Nephron progenitor cell (in vitro differentiated cells): ENCODE measurements at places on chromosomes 7 and 10.

DNA sequence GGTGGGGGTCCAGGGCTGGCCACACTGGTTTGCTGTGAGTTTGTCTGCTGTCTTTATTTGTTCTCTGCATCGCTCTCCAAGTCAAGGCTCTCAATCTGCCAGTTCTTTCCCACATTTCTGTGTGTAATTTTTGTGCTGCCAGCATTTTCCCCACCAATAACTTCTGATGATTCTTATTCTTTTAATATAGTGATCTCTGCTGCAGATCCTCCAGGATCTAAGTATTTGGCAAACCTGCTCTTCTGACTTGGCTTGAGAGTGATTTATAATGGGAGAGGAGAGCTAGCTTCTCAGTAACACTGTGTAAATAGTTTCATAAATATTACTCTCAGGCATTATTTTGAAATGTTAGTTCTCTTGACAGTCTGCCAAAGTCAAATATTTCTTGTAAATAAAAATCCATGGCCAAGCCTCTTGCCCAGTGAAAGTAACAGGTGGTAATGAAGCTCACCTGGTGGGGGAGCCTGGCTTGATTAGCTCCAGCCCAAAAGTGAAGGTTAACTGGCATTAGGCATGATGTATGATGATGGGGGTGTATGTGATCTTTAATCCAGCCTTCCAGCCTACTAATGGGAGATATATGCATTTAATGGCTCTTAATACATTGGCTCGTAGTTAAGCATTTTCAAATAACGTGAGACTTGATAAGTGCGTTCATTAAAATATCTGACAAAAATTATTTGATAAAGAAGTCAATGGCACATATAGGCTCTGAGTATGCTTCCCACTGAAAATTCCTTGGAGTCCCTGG lies 1055.9 kb downstream of the KCNMA1 start:
- DNase-seq, result no peak

DNA sequence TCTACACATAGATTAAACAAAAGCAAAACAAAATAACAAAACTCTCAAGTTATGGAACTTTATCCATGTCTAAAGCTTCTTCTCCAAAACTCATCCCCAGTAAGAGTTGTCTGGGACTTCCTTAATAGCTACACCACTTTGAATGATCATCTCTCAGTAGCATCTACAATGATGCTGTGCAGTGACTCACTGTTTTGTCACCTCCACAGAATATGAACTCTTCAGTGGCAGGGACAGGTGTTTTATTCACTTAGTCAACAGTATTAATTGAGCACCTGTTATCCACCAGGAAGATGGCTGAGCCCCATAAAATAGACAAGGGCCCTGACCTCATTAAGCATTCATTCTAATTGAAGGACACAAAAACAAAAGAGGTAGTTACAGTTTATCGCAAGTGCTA lies 350.7 kb downstream of the ELMO1 start:
- DNase-seq, result no peak

DNA sequence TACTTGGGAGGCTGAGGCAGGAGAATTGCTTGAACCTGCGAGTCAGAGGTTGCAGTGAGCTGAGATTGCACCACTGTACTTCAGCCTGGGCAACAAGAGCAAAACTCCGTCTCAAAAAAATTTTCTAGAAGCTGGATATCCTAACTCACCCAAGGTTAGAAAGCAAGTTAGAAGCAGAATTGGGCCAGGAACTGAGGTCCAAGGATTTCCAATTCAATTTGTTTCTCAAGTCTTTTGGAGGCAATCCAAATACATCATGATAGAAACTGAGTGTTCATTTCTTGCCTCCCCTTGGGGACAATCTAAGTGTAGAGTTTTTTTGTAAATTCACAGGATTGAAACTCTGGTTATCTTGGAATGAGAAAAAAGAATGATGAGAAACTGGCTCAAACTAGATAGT lies 45.5 kb downstream of the LAMB1 start:
- DNase-seq, result no peak

DNA sequence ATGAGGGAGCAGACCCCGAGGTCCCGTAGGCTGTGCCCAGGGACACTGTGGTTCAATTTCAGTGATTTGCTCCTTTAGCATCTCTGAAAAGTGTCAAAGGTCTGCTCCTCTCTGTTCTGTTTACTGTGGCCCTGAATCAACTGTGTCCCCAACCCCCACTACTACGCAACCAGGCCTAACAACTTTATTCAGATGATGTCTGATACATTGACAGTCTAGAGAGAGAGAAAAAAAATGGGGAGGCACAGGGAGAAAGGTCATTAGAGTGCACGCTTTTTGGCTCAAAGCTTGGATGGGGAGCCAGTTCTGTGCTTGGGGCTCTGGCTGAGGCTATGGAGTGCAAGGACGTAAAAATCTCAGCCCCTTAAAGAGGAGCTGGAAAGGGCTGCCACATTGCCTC lies 77.9 kb downstream of the FAM107B start:
- DNase-seq, result no peak

- DNase-seq, result no peak
Measured at GRCh38 chr7:33432821-33433220, 303.5 kb downstream of the BBS9 start.

- DNase-seq, result no peak
Measured at GRCh38 chr10:63753808-63754207, 232.6 kb downstream of the REEP3 start.

DNA sequence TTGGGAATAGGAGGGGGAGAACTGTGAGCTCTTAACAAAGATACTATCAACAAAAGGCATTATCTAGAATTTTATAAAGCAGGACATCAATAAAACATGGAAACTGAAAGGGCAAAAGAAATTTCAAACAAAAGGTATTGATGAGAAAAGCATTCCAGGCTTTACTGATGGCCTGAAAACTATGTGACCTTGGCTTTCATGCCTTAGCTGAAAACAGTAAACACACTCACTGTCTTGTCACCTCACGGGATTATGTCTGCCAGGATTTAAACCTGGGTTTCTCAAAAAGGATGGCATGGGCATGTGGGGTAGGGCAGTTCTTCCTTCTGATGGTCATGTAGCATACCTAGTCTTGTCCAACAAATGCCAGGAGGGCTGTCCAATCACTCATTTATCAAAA lies 22.9 kb downstream of the DOCK4 start:
- DNase-seq, result no peak

- DNase-seq, result no peak
Measured at GRCh38 chr10:3136763-3137611, 35.6 kb downstream of the PITRM1 start.

DNA sequence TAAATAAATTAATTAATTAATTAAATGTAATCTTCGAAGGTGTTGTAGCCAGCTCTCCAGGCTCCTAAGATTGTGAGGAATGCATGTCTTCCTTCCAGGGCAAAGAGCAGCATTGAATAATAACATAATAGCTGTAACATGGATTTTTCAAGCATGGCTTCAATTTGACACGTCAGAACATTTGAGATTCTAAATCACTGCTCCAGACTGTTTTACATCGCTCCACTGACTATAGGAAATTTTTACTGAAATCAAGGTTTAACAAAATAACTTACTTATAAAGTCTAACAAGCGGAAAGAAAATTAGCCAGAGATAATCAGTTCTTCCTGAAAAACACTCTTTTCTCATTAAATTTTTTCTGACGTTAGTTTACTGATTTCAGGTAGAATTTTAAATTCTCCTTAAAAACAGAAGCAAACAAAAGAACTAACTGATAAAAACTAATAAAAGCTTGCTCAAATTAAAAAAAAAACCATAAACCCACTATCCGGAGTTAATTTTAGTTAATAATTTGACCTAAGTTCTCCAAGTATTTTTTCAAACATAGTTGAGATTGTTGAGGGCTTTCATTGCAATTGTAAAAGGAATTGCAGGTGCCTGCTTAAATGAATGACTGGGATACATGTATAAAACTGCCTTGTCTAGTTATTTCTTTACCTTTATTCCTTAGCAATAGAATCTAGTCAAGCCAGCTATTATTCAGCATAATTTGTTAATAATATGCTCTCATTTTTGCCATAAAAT lies 51.2 kb upstream of the SGCE start:
- DNase-seq, result no peak

- DNase-seq, result no peak
Measured at GRCh38 chr7:43787771-43788170, 29.3 kb downstream of the BLVRA start.

GRCh38 chr7:36393826-36394225 lies 4.2 kb downstream of the ANLN start:
- DNase-seq, result no peak

DNA sequence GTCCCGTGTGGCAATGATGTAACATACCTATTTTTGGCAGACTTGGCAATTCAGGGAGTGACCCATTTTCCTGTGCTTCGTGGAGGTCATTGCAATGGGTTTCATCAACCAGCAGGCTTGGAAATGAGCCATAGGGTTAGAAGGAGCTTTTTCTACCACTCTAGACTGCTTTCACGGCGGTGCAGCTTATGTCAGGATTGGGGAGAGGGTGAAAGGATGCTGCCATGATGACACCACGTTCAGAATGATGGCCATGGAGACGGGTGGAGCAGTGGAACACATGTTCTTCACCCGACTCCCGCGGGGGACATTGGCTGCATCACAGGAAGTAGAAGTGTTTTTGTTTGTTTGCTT lies 220.2 kb downstream of the EMX2 start:
- no peak for DNase-seq

DNA sequence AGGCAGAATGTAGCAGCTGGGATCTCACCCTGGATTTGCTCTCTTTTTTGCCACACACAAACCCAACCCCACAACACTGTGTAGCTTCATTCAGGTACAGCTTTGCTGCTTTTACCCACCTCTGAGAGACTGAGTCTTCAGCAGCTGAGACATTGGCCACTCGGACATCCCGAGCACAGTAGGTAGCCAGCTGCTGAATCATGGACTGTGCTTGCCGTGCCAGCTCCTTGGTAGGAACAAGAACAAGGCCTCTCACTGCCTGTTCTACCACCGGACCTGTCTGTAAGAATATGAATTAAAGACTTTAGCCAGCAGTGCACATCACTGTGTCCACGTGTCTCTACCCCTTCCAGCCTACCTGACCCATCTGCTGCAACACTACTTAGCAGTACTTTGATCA lies 937 bp downstream of the DDX56 start:
- no peak for DNase-seq
